Transverse colon (tissue), 4 donors: ENCODE measurements at places on chromosomes 13 and 19. TPM values are rescaled to one million over a fixed set of nuclear protein-coding genes. Genes with fewer than 3 reads are reported as not detected.
A peak's percentile ranks its signal among the peaks of the same experiment; 100 is the strongest.

- DNase-seq, result peak; percentile 17
Observed at GRCh38 chr19:47896773-47897172, 10.7 kb upstream of the SULT2A1 start.

The IGSF23 gene
- not detected for total RNA-seq

GRCh38 chr13:27137759-27138158 is 33.9 kb downstream of the USP12 start:
- no peak for DNase-seq

GRCh38 chr19:20397292-20397691 is 168.3 kb downstream of the ZNF737 start:
- DNase-seq, result no peak

The KRI1 gene
- total RNA-seq, result 21.3 TPM

The KIR2DL4 gene
- total RNA-seq, result not detected

- no peak for DNase-seq
Observed at GRCh38 chr13:50104493-50104892, 89.2 kb downstream of the KCNRG start.

GRCh38 chr13:93889430-93889951 is 590.0 kb downstream of the DCT start:
- no peak for DNase-seq
